ENCODE measurements at places on chromosomes 5 and 9.
A peak's percentile ranks its signal among the peaks of the same experiment; 100 is the strongest.

- DNase-seq: no peak
These were observed 8.4 kb upstream of the RXRA start for GRCh38 chr9:134317790-134318414.

DNA sequence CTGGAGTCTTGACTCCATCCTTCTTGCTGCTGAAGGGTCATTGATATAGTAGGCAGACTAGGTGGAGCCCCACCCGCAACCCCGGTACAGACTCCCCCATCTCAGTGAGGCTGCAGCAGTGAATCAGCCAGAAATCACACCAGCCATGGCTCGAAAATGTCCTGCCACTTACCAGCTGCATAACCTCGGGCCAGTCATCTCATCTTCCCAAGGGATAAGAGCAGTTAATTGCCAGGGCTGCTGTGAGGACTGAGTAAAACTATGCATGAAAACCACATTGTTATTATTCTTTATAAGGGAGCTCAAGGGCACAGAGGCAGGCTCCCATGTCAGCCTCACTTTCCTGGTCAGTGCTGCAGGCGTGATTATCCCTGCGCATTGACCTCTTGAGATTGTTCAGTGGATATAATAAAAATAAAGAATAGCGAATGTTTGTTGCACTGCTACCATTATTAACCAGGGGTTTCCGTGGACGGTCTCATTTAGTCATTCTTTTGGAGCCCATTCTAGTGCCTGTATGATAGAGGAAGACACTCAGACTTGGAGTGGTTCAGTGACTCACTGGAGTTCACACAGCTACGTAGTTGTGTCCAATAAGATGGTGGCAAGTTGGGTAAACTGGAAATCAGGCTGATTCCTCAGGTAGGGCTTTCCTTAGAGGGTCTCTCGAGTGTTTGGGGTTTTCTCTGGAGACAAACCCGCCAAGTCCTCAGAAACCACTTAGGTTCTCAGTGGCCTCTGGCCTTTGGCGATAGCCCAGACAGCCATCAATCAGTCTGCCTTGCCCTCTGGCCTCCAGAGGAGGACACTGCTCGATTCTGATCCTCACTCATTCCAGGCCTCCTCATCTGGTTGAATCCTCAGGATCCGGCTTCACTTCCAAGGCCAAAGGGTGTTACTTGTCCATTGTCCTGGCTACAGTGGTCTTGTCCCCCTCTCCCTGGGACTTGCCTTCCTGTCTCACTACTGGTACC is 39.9 kb downstream of the COL15A1 start:
- DNase-seq: no peak

- no peak for DNase-seq
These were observed 5.4 kb downstream of the ZFR start for GRCh38 chr5:32439086-32439642.

DNA sequence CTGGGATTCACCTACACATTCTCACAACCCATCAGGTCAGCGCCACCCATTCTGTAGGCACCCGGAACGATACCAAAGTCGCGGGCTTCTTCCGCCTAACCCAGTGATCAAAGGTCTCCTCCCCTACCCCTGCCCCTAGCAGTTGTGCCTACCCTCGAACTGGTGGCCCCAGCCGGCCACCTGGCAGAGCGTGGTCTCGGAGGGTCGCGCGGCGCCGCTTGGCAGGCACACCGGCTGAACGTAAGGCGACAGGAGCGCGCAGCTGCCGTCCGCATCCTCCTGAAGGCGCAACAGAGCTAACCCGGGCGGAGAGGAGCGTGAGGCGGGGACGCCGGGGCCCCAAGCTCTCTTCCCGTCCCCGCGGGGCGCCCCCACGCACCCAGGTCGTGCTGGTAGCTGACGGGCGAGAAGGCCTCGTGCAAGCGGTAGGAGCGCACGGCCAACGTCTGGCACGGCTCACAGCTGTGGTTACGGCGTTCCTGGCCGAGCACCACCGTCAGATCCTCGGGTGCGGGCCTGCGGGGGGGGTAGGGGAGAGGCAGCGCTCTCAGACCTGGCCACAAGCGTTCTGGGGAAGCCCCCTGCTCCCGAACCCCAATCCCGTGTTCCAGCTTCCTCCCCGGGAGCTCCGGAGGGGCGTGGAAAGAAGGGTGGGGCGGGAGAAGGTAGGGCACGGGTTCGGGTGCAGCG is 2.8 kb upstream of the PFN3 start:
- DNase-seq: peak; percentile 41

- DNase-seq: no peak
These were observed 29.5 kb downstream of the RANBP3L start for GRCh38 chr5:36272136-36272690.

GRCh38 chr9:124812441-124812876 is 35.5 kb downstream of the OLFML2A start:
- no peak for DNase-seq

- DNase-seq: no peak
These were observed 40.3 kb downstream of the CCDC125 start for GRCh38 chr5:69292306-69292705.

DNA sequence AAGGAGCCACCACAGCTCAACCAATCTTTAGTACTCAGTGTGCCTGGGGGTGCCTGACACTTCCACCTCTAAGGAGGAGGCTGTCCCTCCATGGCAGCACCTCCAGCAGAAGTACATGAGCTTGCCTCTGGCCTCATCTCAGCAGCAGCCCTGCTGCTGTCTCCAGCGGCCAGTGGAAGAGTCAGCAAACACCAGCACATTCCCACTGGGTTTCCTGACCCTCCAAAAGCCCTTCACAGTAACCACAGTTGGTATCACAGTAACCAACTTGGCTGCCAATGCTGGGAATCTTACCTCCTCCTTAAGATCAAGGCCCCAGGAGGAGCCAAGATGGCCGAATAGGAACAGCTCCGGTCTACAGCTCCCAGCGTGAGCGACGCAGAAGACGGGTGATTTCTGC is 29.4 kb downstream of the FSTL4 start:
- DNase-seq: no peak

DNA sequence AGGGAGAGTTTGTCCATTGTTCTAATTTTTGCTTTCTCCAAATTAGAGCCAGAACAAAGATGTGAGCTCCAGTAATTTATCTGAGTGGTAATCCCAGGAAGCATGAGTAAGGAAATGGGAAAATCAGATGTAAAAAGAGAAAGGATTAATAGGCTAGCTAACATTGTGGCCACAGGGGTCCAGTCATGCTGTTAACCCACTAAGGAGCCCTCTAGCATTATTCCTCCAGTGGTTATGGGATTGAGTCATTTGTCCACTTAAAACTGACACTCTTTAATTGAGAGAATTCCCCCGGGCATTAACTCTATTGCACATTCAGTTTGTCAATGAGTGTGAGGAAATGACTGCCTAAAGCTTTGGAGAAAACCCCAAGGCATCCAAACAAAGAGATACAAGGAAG is 700.3 kb upstream of the TYRP1 start:
- DNase-seq: no peak

Measured in stimulated activated CD4-positive, alpha-beta T cell treated with anti-CD3 and anti-CD28 coated beads, Interleukin-4, amount 100 ng/mL, for 4 hours (primary cell).